ENCODE measurements at places on chromosomes 5 and 9.

GRCh38 chr9:101275769-101276250, 109.0 kb downstream of the BAAT start:
- DNase-seq: no peak

GRCh38 chr9:129776938-129777768, 24.3 kb upstream of the PTGES start:
- peak; percentile 100 for DNase-seq

DNA sequence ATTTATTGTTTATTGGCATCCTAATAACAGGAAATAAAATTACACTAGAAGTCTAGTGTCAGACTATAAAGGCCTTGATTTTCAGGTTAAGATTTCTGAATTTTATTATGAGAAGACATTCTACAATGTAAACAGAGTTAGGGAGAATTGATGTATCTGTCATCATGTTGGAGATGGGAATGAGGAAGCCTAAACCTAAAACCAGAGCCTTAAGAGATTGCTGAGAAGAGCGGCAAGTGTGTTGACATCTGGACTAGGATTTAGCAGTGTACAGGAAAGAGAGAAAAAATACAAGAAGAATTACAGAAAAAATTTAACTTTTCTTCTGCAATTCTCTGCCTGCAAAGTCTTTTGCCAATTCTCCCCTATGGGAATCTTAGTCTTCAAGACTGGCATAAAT, 525.5 kb downstream of the NR2F1-AS1 start:
- DNase-seq: no peak

DNA sequence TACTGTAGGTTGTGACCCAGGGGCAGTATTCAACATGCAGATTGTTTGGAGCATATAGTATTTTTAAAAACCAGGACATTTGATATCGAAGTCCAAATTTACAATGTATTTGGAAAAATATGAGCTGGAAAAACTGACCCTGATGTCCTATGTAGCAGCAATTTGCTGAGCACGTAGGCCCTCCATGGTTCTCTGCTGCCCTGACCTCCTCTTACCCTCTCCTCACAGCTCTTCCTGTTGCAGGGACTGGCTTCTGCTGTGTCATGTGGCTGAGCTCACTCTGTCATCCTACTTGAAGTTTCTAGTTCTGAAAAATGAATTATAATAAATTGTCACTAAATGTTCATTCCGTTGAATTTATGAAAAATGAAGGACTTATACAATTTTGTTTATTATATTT, 4.1 kb upstream of the ASPN start:
- DNase-seq: no peak

GRCh38 chr9:116243708-116244107, 90.1 kb downstream of the PAPPA start:
- peak; percentile 68 for DNase-seq

- DNase-seq: no peak
These were observed 11.1 kb downstream of the OLFM1 start for GRCh38 chr9:135098400-135099105.

GRCh38 chr9:69937360-69937759, 106.3 kb upstream of the MAMDC2 start:
- DNase-seq: no peak

GRCh38 chr9:127546125-127546832, 65.8 kb upstream of the STXBP1 start:
- no peak for DNase-seq

DNA sequence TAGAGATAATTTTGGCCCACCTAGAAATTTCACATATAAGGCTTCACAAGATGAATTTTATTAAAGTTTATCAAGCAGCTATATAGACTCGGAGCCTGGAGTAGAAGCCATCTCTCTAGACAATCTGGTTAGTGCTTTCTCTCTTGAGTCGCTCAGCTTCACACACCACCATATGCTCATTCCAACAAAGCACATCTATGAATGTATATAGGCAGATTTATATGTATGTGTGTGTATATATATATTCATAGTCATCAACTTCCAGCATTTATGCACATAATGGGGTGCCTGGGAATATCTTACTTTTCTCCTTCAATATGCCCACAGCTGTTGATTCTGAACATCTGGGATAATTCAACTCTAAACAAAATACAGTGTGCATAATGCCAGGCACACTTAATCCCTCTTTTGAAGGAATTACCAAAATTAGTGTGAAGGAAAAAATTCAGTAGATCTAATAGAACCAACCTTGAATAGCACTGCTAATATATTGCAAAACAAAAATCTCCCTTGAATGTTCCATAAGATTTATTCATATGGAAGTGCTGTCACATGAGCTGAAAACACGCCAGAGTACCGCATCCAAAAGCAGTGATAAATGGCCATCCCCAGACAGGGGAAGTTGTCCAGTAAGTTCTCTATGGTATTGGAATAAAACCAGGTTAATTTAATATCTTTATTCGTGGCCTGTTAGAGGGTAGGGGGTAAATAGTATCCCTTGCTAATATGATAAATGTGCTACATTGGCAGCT, 56.0 kb upstream of the MOCS2 start:
- DNase-seq: no peak

DNA sequence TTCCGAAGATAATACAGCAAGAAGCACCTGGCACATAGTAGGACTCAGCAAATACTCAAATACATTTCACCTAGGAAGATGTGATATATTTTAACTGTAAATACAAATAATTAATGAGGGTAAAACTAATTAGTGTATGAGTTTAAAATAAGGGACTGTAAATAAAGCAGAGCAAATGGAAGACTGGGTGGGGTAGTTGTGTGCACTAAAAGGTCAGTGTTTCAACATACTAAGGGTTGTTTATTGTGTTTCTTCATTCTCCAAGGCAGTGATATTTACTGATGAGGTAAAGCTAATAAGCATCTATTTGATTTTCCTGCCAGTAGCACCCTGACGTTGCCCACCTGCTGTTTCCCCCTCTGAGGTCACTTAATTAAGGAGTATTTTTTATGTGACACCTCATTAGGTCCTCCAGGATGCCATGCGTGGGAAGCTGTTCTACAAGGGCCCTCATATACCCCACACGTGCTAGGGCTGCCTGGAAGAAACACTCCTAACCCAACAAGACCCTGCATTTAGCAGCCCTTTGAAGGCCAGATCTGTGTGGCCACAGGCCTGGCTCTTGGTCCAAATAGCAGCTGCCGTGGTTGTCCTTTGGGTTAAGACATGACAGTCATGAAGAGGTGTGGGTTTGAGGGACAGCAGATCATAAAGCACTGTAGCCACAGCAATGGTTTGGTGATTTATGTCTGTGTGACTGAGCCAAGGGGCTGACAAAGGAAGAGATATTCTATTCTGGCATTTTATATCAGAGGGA, 97.5 kb upstream of the RPS23 start:
- no peak for DNase-seq

- no peak for DNase-seq
These were observed 13.0 kb downstream of the STOM start for GRCh38 chr9:121357011-121357410.

DNA sequence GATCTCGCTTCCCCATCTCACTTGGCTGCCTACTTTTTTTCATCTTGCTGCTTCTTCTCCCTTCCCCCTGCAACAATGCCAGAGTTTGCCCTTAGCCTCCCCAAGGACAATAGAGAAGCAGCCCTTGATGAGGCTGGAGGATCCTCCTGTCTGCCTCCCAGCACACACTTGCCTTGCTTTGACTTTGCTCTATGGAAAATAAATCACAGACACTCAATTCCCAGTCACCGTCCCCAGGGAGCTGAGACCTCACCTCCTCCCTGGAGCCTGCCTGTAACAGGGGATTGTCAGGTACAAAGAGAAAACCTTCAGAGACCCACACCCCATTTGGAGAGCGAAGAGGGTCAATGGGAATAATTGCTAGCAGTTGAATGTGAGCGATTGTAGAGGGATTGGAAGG, 242.1 kb upstream of the ZNF462 start:
- DNase-seq: no peak

GRCh38 chr5:38265546-38266179, 7.3 kb downstream of the EGFLAM start:
- peak; percentile 20 for DNase-seq

- no peak for DNase-seq
These were observed 21.4 kb upstream of the SCGB3A1 start for GRCh38 chr5:180612683-180613082.

GRCh38 chr5:153543959-153544470, 53.5 kb downstream of the GRIA1 start:
- peak; percentile 71 for DNase-seq

DNA sequence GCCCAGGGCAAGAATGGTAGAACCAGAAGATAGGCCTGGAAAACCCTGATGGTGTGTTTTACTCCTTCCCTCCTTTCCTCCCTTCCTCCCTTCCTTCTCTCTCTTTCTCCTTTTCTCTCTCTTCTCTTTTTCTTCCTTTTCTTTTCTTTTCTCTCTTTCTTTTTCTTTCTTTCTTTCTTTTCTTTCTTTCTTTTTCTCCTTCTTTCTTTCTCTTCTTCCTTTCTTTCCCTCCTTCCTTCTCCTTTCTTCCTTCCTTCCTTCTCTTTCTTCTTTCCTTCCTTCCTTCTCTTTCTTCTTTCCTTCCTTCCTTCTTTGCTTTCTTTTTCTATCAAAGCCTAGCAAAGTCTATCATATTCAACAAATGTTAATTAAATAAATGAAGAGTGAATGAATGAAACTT, 24.0 kb upstream of the UBE2QL1 start:
- DNase-seq: no peak

GRCh38 chr5:90294604-90295003, 115.0 kb downstream of the CETN3 start:
- no peak for DNase-seq

GRCh38 chr5:78972654-78973428, 12.3 kb downstream of the ARSB start:
- DNase-seq: no peak

- DNase-seq: no peak
These were observed 1.2 kb downstream of the RNF14 start for GRCh38 chr5:141969783-141970771.

DNA sequence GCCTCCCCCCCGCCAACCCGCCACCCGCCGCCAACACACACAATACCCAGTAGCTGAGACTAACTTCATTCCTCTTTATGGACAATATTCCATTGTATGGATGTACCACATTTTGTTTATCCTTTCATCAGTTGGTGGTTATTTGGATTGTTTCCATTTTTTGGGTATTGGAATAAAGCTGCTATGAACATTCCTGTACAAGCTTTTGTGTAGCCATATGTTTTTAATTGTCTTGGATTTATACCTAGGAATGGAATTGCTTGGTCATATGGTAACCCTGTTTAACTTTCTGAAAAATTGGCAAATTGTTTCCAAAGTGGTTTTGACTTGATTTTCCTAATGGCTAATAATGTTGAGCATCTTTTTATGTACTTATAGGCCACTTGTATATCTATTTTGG, 4.9 kb upstream of the UBTD2 start:
- DNase-seq: no peak

GRCh38 chr5:154131817-154132216, 58.7 kb upstream of the GALNT10 start:
- DNase-seq: no peak

- DNase-seq: peak; percentile 10
These were observed 38.6 kb upstream of the PIK3R1 start for GRCh38 chr5:68176802-68177479.

- DNase-seq: no peak
These were observed 37.7 kb upstream of the CSNK1G3 start for GRCh38 chr5:123474228-123474627.

DNA sequence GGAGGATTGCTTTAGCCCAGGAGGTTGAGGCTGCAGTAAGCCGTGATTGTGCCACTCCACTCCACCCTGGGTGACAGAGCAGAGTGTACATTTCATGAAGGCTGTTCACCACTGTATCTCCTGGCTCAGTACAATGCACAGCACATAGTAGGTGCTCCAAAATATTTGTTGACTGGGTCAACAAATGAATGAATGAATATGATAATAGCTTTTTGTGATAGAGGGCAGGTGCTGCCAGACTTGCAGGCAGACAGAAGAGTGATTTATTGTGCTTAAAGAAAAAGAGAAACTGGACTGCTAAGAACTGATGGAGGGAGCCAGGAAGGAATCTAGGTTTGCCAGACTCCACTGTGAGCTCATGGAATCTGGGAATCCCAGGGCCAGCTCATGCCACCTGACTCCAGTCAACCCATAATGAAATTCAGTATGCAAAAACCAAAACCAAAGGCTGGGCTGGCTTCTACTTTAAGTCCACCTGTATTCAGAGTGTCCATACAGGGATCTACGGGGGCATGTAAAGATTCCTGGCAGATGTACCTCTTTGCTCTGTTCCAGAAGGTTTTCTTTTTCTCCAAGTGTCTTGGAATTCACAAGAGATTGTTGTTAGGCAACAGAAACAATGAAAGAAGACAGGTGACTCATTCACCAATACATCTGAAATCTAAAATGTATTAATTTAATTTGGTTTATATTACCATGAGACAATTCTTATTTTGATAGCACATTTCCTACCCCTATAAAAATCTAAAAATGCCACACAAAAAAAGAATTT, 15.5 kb upstream of the CTNNA1 start:
- peak; percentile 60 for DNase-seq

DNA sequence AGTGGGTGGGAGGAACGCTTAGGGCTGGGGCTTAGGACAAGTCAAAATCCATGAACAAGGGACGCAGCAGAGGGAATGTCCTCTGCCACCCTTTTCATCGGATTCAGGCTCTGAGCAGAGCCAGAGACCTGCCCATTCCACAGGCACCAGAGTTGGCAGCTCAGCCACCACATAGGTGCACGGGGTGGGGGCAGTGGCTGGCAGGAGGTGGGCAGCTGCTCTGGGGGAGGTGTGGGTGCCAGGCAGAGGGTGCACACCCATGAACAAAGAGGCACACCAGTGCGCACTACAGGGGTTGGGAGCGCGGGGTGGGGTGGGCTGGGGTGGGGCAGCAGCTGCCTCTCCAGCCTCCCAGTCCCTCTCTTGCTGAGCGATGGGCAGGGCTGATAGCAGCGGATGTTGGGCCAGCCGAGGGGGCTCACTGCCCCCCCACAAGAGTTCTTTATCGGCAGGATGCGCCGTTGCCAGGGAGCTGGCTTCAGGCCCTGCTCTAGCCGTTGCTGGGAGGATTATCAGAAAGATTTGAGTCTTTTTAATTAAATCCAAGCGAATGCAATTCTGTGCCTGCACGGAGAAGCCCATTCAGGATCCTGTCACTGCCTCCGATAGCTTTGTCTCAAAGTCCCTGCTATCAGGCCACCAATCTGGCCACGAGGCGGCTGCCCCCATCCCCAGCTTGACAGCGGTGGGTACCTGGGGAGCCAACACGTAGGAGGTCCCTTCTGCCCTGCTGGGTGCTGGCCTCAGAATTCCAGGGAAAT, 64.3 kb upstream of the LMX1B start:
- DNase-seq: no peak

DNA sequence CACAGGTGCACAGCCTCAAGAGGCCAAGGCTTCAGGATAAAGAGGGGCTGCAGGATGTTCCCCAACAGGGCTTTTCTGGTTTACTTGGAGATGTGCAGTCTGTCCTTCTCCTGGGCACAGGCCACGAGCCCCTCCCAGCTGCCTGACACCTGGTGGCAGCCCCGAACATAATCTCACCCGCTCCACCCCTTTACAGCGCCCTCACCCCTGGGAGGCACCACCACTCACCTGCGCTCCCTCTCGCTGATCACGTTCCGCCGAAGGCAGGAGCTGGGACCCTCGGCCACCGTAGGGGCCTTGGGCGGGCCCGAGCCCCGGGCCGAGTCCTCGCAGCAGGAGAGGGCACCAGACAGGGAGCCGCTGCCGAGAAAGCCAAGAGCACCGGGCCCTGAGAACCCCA, 514 bp downstream of the SOHLH1 start:
- no peak for DNase-seq
